ENCODE measurements at places on chromosomes 6 and 20.

GRCh38 chr6:30319146-30319835 is 7.4 kb upstream of the TRIM39 start:
- DNase-seq: no peak

DNA sequence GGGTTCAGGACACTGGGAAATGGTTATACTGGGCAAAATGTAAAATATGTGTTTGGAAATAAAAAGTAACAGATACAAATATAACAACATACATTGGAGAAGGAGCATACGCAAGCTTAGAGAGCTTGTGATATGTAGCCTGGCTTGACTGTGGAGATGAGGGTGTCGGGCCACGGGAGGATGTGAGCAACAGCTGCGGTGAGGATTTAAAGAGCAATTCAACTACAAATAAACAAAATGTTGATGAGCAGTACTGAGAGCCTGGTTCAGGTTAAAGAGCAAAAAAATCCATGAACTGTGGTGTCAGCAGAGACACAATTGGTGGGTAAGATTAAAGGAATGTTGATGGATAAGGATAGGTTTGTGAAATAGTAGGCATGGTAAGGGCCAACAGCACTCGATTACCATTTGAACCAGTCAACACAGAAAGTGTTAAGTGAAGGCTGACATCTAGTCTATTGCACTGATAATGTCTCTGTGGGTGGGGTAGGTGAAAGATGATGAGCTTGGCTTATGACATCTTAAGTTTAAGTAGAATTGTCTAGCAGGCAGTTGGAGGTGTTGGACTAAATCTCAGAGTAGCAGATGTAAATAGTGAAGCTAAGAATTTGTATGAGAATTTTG is 723.2 kb downstream of the EPM2A start:
- no peak for DNase-seq

DNA sequence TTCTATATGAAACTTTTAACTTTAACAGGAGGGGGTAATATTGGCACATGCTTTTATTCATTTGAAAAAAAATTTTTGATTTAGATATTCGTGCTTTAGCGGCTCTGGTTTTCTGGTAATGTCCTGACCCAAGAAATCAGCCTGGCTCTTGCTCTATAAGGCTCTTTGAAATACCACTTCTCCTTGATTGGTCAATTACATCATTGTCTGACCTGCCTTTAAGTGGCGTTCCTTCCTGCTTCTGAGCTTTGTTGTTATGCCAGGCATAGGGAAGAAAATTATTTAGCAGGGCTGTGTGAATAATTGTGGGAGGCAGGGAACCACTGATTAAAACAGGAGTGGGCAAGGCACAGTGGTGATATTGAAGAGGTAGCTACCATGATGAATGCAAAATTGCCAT is 3.9 kb downstream of the RNF144B start:
- no peak for DNase-seq

GRCh38 chr6:73109659-73110058 is 115.6 kb downstream of the KHDC1L start:
- DNase-seq: no peak

DNA sequence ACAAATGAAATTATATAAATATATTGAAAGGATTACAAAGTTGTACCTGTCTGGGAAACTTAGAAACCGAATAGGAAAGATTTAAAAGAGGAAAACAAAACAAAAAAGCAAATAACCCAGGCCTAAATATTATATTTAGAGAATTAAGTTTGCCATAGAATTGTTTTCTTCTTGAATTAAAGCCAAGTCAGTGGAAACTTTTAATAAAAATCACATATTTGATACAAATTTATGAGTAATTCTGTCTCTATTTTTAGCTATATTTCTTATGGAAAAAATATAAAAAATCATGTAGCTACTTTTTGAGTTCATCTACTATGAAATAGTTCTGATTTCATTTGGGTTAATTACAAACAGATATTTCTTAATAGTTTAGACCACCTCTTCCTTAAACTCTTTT is 470.2 kb upstream of the HSF2 start:
- no peak for DNase-seq

DNA sequence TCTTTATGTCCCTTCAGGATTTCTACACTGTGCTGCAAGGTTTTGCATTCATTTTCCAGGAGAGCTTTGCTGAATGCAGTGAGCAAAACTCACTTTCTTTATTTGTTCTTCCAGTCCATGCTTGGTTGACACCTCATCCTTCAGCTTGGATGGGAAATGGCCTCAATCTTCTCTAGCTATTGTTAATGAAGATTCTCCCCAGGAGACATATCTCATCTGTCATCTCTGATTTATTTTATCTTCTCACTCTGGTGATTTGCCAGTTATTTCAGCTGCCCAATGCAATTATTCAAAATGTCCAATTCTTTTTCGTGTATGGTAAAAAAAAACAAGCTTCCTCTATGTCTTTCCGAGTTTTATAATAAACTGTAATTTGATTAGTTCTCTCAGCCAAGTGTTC is 77.9 kb upstream of the PAK5 start:
- DNase-seq: no peak

GRCh38 chr20:2292416-2293110 is 3.2 kb upstream of the TGM3 start:
- DNase-seq: peak; percentile 33

DNA sequence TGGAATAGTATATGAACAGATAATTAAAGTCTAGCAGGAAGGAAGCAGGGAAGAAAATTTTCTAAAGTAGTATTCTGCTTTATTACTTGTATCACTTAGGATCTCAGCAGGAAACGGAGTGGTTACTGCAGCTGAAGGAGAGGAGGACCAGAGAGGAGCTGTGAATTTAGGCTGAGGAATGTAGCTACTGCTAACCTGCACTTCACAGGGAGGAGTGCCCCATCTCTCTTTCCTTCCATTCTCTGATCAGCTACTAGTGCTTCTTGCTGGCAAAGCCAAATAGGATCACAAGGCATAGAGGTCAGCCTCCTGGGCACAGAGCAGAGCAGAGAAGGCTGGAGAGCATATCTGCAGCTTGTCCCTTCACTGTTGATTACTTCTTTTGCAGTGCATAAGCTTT is 205.3 kb upstream of the ASCC3 start:
- no peak for DNase-seq

- DNase-seq: no peak
These were observed 26.8 kb downstream of the TRAM2 start for GRCh38 chr6:52550014-52550575.

DNA sequence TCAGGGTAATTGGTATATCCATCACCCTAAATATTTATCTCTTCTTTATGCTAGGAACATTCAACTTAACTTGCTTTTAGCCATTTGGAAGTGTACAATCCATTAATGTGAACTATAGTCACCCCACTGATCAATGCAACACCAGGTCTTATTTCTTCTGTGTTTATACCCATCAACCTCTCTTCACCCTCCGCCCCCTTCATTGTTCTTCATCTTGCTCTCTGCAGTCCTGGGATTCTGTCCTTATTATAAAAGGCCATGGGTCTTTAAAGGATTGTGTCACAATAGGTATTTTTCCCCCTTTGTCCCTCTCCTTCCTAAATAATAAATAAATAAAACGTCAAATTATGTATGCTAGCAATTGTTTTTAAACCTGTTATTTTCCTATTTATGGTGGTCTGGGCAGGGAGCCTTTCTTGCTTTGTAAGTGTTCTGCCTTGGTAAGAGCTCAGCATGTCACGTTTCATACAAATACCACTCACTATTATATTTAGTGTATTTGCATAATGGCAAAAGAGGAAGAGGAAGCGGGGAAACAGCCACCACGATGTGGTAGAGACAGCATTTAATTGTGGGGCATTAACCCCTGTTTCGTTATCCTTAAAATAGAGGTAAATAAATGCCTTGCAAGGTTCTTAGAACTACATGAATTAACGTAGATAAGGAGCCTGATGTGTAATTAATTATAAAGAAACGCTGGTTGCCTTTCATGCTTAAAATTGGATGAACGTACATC is 1.9 kb downstream of the ABRACL start:
- DNase-seq: no peak

GRCh38 chr6:148358196-148358785 is 15.7 kb downstream of the SASH1 start:
- DNase-seq: no peak

DNA sequence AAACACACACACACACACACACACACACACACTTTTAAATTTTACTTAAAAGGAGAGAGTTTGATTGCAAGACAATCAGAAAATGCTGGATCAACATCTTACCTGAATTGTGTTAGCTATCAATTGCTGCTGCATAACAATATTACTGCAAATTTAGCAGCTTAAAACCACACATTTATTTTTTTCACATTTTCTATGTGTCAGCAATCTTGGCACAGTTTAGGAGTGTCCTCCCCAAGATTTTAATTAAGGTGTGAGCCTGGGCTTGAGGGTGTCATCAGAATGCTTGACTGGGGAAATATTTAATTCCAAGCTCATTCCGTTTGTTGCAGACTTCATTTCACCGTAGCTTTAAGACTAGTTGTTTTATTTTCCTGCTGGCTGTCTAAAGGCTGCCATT is 431.0 kb upstream of the GJE1 start:
- no peak for DNase-seq

GRCh38 chr6:7085911-7086310 is 21.9 kb upstream of the RREB1 start:
- DNase-seq: peak; percentile 34

DNA sequence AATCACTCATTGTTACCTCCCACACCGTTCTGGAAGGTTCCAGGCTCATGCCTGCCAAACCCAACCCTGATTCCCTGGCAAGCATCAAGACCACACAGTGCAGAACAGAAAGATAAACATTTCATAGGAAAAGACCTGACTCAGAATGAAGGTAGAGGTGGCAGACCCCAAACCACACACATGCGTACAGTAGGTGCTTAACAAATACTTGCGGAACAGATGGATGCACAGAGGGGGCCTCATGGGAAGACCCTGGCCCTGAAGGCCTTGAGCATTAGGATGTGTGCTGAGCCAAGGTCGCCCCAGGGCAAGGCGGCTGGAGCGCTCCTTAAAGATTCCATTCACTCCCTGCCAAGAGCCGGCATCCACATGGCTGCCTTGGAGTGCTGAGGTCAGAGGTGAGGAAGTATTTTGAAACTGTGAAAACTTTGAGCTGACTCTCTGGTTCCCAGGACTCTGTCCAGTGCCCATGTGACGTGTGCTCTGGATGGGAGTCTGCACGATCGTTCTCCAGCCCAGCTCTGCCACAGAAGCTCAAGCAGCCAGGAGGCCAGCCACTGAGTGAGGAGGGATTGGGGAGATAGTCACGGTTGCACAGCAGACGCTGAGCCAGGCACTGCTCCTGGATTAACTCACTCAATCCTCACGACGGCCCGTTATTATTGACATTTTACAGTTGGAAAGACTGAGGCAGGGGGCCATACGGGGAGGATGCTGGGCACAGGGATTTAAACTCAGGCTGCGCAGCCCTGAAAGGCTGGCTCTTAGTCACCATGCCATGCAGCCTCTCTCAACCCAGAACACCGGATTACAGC is 65.5 kb upstream of the AFDN start:
- DNase-seq: peak; percentile 64

DNA sequence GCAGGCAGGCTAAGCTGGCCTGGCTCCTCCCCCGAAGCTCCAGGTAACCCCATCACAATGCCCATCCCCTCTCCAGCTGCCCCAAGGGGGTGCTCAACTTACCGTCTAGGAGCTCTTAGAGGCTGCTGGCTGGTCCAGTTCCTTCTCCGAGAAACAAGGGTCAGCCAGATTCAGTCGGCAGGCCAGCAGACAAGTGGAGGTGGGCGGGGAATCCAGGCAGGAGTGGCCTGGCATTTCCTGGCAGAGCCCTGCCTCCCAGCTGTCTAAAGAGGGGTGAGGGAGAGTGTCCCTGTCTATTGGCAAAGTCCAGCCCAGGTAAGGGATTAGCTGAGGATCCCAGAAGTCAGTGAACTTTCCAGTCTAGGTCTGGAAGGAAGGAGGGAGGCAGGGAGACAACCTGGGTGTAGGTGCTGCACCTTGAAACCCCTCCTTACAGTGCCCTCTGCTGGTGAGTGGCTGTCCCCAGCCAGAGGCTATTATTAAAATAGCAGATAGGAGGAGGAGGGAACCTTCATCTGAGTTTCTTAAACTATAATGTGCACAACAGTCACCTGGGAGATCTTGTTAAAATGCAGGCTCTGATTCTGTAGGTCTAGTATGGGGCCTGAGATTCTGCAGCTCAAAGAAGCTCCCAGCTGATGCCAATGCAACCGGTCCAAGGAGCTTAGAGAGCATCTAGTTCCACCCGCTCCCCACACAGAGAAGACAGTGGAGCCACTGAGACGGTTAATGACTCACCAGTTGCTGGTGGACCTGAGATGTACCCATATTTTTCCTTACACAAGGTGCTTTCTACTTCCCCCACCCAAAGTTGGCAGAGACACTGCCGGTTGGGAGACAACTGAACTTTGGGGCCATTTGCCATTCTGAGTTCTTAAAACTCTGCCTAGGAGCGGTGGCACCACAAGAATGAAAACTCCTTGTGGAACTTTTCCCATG is at the start of gene UNC5CL:
Gene UNC5CL, minus strand, starts transcription at position 162 of the 939 bp plus-strand sequence. CDS start 4,147 bp downstream, outside the sequence.
- no peak for DNase-seq

DNA sequence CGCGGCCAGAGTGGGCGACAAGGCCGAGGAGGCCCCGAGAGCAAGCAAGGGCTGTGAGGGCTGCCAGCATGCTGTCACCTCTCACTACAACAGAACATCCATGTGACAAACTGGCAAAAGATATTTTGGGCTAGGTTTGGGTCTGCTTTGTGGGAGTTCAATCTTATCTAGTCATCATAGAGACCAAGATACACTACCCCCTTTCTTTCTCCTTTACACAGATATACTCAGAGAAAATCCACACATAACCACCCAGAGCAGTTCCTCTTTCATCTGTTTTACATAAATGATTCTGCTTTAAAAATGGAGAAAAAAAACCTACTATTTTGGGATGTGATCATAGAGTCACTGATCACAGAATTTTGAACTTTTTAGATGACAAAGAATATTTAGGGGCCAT is 16.8 kb downstream of the SOX4 start:
- DNase-seq: no peak

- peak; percentile 39 for DNase-seq
These were observed 66.4 kb downstream of the LY86 start for GRCh38 chr6:6654599-6655575.

DNA sequence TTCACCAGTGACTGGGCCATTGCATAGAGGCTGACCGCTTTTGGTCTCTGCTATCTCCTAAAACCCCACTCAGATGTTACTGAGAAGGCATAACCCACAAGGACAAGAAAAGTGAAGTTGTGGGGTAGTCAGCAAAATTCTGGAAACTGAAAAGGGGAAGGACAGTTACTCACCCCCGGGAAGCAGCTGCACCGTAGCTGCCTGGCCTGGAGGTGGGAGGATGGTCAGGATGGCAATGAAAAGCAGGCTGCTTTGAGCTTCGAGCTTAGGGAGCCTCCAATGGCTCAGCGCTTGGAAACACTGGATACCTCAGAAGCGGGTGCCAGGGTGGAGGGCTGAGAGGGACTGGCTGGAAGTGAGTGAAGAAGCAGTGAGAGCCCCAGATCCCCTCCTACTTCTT is 56.0 kb downstream of the KCNK5 start:
- no peak for DNase-seq

GRCh38 chr6:149436647-149437046 is 36.6 kb downstream of the SUMO4 start:
- no peak for DNase-seq

DNA sequence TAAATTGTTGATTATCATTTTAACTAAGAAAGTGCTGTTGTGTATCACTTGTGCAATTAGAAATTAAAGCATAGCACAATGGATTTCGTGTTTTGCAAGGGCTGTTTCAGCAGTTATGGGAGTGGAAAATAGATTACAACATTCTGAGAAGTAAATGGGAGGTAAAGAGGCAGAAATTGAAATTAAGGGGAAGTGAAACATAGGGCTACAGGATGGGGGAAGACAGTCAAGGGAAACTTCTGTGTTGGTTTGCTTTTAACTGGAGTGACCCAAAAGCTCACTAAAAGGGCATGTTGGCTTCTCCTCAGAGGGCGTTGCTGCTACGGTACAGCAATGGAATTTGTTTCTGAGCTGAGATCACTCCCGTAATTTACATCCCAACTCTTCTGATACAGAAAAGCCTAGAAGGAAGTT is 147.5 kb downstream of the BCAS1 start:
- peak; percentile 24 for DNase-seq
